ENCODE measurements at places on chromosomes 16 and 17.

DNA sequence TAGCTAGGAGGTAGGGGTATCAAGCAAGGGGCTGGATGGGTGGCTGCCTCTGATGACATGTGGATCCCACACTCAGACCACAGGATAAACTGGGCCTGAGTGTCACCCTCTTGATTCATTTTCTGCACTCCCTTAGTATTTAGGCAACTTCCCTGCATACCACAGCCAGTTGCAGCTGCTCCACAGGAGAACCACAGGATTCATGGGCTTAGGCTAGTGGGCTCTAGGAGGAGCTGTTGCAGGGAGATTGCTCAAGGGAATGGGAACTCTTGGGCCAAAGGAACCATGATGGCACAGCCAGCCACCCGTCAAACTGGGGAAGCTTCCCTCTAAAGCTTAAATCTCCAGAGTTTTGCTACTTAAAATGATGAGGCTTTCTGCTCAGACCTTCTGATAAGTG lies 269.7 kb upstream of the ASIC2 start:
- DNase-seq: no peak

GRCh38 chr17:77966476-77966875 lies 8.0 kb downstream of the TNRC6C start:
- DNase-seq: no peak

- DNase-seq: peak; percentile 69
These were observed 85.1 kb downstream of the WWOX start for GRCh38 chr16:78184238-78185183.

GRCh38 chr17:21194703-21195102 lies 19.3 kb downstream of the TMEM11 start:
- DNase-seq: no peak

- DNase-seq: no peak
These were observed 90.7 kb upstream of the TMEM97 start for GRCh38 chr17:28228109-28228840.

GRCh38 chr17:2174014-2174413 lies 119.1 kb downstream of the HIC1 start:
- no peak for DNase-seq

DNA sequence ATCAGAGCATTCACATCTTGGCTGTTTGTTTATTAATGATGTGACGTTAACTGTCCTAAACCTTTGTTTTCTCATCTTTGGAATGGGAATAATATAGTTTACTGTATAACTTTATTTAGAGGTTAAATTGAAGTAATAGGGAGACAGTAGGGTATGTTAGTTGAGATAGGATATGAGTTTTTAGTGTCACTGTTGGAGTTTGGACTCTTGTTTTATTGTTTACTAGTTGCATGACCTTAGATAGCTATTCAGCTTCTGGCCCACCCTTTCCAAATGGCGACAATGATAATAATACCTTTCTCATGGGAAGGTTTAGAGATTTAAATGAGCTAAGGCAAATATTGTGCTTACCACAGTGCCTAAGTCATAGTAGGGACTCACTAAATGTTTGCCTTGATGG lies 28.2 kb upstream of the CDC6 start:
- no peak for DNase-seq

- DNase-seq: no peak
These were observed 122.0 kb upstream of the AXIN2 start for GRCh38 chr17:65683428-65683827.

DNA sequence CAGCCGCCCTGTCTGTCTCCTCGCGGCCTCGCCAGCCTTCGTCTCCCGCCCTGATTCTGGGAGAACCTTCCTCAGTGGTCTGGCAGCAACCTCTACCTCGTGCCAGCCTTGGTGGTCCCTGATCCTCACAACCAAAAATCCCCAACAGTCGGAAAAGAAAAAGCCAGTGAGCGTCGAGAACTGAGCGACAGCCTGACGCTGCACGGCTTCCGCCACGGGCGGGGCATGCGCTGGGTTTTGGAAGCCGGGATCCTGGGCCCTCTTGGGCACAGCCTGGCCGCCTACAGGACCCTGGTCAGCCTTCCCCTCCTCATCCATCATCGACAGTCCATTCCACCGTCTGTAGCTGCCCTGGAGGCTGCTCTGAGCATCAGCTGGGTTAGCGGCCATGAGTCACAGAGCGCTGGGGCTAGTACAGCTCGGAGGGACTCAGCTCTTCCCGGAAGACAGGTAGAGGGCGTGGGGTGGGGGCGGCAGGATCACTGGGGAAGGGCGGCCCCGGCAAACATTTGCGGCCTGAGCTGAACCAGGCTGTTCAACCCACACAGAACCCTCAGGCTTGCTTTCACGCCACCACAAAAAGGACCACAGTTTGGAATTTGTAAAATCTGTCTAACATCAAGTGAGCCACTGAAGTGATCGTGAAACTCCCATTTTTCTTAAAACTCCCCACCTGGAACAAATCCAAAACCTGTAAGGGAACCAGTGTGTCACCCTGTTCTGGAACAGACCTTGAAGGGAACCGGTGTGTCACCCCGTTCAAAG lies 55.4 kb upstream of the DOC2B start:
- no peak for DNase-seq

GRCh38 chr17:77391668-77392375 lies 251.1 kb downstream of the SEC14L1 start:
- no peak for DNase-seq

DNA sequence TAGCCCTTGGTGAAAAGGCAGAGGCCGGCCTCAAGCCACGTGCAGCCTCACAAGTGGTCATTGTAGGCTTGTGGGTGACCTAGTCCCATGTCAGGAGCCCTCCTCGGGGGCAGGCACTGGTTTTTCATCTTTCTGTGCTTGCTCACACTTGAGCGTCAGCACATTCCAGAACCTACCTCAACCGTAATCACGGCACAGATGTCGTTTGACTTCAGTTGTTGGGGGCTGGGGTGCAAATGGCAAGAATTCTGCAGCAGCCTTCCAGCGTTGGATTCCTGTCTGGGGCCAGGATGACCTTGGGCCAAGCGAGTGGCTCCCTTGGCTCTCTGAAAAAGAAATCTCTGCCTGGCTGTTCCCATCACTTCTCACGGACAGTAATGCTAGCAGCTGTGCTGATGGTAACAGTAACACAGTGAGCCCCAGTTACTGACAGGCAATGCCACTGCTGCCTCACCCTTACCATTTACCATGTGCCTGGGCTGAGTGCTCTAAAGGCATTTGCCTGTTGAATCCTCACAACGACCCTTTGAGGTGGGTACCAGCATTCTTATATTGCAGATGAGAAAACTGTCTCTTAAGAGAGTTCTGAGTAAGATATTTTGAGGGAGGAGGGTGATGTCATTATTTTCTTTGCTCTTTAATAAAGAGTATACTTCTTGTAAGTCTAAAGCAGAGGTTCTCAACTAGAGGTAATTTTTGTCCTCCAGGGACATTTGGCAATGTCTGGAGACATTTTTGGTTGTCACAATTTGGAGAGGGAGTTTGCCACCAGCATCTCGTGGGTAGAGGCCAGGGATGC lies 46.5 kb downstream of the KSR1 start:
- no peak for DNase-seq

GRCh38 chr17:62617894-62618472 lies 9.5 kb upstream of the MRC2 start:
- no peak for DNase-seq

DNA sequence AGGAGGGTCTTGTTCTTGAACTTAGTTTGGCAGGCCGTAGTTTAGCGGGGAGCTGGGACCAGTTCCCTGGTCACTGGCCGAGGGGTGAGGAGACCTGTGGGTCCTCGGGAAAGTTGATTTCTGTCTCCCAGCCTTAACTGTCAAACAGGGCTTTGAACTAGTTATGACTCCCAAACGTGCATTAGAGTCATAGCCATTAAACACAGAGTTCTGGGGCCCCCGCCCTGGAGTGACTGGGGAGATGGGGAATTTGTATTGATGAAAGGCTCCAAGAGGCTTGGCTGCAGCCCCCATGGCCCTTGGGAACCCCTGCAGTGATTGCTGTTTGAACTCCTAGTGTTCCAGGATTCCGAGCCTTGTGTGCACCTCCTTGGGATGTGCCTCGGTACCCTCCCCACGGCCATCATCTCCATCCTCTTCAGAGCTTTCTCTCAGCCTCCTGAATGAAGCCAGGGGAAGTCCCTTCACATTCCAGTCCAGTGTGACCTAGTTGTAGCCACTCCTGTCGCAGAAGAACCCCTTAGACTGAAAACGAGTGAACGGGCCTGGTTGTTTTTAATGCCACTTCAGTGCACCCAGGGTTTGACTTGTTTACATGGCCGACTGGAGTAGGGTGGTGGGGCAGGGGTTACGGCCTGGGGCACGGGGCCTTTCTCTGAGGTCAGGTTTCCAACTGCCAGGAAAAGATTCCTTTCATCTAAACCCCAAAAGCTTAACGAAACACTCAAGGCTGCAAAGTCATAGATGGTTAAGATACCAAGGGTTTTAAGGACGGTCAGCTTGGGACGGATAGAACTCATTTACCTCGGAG lies 1.4 kb downstream of the MPRIP start:
- DNase-seq: no peak

- no peak for DNase-seq
These were observed 477.6 kb downstream of the XYLT1 start for GRCh38 chr16:16992975-16993765.

- DNase-seq: no peak
These were observed 197.7 kb upstream of the NOG start for GRCh38 chr17:56395787-56396186.

GRCh38 chr17:15479703-15480102 lies 12.3 kb upstream of the CDRT4 start:
- DNase-seq: no peak

DNA sequence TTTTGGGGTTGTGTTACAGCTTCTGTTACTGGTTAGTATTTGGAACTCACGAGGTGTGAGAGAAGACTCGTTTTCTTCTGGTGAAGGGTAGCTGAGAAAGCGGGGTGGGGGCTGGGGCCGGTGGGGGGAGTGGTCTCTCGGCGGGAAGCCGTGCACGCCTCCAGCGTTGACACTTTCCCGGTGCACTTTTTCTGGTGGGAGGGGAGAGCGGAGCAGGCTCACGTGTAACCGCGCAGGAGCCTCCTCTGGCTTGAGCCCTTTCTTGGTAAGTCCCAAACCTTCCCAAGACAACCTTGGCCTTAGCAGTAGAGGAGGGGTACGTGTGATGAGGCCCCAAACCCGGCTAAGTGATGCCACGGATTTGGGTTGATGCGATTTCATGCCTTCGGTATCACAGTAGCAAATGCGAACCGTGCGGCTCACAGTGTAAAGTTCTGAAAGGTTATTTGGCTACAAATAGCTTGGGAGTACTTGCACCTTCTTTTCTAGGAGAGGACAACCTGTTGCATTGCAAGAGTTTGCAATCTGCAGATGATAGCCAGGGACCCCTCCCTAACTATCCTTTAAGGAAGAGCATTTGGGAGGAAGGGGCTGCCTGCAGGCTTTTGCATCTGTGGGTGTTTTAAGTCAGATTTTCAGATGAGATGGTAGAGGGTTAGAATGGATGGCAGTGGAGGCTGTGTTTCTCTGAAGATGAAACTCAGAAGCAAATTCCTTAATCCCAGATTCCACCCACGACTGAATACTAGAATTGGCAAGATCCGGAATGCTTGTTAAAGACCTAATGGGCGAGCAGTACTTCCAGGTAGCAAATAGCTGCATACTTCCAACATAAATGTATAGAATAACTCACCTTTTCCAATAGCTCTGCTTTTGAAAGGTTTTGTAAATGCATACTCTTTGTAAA lies 1.5 kb downstream of the HLF start:
- DNase-seq: no peak

DNA sequence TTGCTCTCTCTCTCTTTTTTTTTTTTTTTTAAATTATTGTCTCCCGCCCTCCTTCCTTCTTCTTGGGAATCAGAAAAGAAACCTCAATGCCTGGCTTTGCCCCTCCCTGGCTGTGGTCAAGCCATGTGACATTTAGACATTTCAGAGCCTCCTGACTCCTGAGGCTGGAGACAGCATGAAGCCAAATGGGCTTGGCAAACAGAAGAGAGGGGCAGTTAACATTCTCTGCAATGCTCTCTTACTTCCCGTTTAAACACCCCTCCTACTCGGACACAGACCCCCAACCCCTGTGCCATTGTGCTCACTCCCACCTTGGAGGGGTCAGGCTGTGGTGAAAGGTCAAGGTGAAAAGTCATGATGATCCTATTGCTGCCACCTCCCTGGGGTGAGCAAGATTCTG lies 14.7 kb upstream of the MEOX1 start:
- DNase-seq: peak; percentile 81

- DNase-seq: no peak
These were observed 94.6 kb upstream of the GSE1 start for GRCh38 chr16:85518398-85519049.

GRCh38 chr17:50596191-50597037 lies 35.9 kb downstream of the CACNA1G start:
- no peak for DNase-seq

GRCh38 chr17:9666461-9667050 lies 21.2 kb downstream of the USP43 start:
- DNase-seq: no peak

- DNase-seq: peak; percentile 11
These were observed 31.8 kb downstream of the BBS2 start for GRCh38 chr16:56488035-56488434.

All from foreskin melanocyte (primary cell).